Fibroblast of skin of abdomen (primary cell): ENCODE measurements at places on chromosomes 7 and 10.
A peak's percentile ranks its signal among the peaks of the same experiment; 100 is the strongest.

DNA sequence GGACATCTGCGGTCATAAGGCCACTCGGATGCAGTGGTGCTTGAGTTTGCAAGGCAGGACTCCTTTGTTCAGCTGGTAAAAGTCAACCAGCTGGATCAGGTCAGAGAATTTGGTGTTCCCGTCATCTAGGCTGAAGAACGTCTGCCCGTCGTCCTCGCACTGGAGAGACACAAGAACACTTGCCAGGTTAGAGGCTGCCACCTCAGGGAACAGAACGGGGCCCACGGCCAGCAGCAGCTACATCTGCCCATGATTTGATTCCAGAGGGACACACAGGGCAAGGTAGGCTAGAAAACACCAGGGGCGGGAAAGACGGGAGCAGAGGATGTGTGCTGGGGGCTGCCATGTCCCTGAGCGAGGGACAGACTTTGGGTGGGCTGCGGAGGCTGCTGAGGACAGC, 27.7 kb upstream of the DDC start:
- no peak for DNase-seq

DNA sequence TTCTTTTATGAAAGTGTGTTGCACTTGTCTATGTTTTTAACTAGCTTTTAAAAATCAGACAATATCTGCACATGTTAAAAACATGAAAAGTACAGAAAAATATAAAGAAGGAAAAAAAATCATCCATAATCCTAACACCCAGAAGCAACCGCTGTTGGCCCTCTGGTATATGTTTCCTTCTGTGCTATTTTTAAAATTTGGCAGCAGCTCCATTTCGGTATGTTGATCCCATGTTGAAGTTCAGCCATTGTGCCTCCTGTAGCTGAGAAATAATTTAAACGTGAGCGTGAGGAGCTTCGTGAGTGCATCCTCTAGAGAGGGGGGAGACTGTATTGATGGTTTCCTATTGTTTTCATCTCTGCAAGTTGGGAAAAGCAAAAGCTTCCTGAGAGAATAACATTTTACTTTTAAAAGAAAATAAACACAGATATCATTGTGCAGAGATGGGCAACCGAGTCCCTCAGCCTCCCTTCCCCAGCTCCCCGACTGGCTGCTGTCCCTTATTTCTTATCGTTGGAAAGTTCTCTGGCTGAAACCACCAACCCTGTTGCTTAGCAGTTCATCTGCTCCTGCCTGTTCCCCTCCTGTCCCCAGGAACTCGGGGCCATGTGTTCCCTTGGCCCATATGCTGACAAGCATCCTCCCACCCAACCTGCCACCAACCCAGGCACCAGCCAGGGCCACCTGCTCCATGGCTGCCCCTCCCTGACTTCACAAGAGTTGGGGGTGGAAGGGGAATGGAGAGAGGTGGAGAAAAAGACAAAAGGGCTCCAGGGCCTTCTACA, 499.1 kb upstream of the PODXL start:
- no peak for DNase-seq

GRCh38 chr7:87797798-87798403, 78.3 kb downstream of the SLC25A40 start:
- DNase-seq, result peak; percentile 34

- no peak for DNase-seq
Measured at GRCh38 chr10:54108961-54109360, 692.1 kb downstream of the PCDH15 start.

GRCh38 chr10:114930320-114930719, 7.7 kb upstream of the TRUB1 start:
- DNase-seq, result peak; percentile 76

DNA sequence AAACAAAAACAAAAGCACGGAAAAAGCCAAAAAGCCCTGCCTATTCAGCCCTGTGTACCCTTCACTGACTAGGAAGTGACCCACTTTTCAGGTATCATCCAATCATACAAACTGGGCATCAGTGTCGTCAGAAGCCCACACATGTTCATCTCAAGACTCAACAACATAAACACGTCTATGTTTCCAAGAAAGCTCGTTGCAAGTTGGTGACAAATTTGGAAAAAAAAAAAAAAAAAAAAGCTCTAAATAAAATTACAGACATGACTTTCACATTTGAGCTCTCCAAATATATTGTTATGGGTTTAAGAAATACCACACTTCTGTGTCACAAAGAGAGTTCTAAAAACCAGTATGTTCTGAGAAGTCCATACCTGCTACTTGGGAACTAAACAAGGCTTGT, 204.7 kb upstream of the KLF14 start:
- DNase-seq, result no peak

GRCh38 chr7:112266595-112267270, 60.2 kb downstream of the ZNF277 start:
- peak; percentile 54 for DNase-seq

DNA sequence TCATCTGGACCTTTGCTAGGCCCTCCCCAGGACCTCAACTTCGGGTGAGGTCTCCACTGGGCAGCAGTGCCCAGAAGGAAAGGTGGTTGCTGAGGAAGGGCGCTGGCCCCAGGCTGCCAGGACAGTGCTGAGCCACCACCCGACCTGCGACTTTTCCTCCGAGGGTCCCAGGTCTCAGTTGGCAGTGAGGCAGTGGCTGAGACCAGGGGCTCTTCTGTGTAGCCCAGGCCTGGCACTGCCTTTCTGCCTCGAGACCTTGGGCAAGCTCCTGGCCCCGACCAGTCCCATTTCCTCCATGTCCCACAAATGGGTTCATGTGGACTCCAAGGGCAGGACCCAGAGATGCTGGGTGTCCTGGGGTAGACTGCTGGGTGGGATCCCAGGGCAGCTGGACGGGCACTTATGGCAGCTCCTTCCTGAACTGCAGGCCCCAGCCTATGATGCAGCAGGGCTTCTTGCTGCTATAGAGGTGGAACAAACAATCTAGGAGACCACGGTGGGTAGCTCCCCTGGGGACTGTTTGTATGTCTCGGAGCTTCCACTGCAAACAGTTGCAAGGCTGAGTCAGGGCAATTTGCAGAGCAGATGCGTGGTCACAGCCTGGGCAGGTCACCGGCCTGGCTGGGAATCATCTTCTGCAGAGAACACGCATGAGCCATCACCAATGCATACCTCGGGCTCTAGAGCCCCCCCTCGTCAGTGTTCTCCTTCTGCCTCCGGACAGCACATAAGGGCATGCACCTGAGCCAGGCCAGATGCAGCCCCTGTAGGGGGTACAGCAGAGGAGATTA, 17.9 kb upstream of the LRRC18 start:
- no peak for DNase-seq

GRCh38 chr10:17147884-17148489, 18.4 kb upstream of the CUBN start:
- peak; percentile 15 for DNase-seq

DNA sequence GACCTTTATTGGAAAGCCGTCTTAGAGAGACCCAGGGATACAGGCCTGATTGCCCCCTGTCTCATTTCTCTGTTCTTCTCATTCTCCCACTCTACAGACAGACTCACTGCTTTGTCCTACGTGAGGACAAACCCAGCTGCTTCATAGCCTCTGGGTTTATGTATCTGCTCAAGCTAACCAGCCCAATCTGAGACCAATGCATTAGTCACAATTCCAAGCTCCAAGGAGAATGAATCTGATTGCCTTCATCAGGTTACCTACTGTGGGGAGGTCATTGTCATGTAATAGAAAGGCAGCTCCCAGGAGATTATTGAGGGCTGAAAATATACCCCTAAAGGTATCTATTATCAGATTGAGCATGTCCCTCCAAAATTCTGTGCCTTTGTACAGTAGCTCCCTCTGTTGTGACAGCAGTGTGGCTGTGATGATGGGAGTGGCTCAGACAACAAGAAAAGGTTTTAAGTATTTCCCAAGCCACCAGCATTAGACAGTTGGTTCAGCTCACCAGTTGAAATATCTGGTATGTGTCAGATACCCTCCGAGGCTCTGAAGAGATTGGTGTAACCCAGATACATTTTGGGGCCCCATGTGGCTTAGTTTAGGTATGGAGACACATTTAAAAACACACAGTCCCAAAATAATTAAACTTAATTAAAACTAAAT, 123.1 kb upstream of the EEPD1 start:
- DNase-seq, result no peak

DNA sequence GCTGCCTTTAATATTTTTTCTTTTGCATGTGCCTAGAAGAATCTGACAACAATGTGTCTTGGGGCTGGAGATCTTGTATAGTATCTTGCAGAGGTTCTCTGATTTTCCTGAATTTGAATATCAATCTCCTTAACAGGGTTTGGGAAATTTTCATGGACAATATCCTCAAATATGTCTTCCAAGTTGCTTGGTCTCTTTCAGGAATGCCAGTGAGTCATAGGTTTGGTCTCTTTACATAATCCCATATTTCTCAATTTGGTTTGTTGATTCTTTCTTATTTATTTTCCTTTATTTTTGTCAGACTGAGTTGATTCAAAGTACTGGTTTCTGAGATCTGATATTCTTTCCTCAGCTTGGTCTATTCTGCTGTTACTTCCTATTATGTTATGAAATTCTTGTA, 208.7 kb upstream of the GLI3 start:
- DNase-seq, result peak; percentile 37

DNA sequence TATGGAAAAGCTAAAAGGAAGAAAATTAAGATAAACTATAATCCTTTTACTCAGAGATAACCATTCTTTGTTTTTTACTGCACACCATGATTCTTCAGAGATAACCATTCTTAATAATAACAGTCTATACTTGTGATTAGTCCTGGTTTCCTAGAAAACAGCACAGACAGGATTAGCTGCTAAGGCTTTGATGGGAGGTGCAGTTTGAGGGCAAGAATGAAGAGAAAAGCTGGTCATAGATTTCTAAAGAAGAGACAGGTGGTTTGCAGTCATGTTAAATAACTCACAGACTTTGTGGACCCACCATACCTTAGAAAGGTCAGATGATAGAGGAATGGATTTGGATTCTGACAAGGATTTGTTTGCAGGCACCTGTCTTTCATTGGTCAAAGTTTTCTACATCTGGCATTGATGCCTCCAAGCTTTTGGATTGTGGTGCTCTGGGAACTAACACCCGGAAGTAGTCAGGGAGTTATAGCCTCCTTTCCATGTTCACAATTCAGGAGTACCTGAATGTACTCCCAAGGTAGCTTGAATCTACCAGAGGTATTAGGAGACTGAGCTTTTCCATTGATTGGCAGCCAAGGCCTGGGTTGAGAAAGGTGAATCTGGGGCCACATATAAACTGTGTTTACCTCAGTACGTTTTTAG, 3.7 kb downstream of the SMC3 start:
- DNase-seq, result no peak

GRCh38 chr7:158001621-158002320, 585.9 kb downstream of the PTPRN2 start:
- no peak for DNase-seq

DNA sequence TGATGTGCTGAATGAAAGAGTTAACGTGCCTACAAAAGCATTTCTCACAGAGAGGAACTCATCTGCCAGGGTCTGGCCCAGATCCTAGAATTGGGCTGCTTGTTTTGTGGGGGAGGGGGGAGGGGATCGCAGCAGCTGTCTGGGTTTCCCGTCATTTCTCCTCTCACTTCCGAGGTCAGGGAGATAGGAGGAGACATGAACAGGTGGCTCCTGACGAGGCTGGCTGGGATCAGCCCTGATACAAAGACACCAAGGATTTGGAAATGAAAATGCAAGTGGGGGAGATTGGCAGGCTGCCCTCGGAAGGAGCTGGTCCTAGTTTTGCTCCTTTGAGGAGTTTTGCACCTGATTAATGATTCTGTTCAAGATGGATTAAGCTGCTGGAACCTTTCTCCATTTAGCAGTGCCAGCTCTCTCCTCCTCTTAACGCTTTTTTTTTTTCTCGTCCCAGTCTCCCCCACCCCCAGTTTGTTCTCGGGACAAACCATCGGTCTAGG, 86.8 kb upstream of the KMT2C start:
- DNase-seq, result peak; percentile 29

DNA sequence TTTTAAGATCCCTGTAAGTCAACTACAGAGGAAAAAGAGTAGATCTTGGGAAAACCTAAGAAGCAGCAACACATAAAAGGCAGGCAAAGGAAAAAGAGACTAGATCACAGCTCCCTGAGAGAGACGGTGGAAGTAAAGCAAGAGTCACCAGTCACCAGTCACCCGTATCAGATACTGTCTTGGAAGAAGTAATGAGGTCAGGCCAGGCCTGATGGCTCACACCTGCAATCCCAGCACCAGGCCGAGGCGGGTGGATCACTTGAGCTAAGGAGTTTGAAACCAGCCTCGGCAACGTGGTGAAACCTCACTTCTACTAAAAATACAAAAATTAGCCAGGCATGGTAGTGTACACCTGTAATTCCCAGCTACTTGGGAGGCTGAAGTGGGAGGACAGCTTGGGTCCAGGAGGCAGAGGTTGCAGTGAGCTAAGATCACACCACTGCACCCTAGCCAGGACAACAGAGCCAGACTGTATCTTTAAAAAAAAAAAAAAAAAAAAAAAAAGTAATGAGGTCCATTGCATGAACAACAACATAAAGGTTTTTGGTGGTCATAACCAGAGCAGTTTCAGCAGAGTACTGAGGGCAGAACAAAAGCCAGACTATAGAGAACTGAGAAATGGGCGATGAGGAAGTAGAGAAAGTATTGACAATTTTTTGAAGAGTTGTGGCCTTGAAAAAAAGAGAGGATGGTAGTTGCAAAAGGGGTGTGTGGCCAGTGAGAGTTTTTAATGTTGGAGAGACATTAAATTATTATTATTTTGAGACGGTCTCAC, 16.9 kb downstream of the ZNF713 start:
- DNase-seq, result no peak

DNA sequence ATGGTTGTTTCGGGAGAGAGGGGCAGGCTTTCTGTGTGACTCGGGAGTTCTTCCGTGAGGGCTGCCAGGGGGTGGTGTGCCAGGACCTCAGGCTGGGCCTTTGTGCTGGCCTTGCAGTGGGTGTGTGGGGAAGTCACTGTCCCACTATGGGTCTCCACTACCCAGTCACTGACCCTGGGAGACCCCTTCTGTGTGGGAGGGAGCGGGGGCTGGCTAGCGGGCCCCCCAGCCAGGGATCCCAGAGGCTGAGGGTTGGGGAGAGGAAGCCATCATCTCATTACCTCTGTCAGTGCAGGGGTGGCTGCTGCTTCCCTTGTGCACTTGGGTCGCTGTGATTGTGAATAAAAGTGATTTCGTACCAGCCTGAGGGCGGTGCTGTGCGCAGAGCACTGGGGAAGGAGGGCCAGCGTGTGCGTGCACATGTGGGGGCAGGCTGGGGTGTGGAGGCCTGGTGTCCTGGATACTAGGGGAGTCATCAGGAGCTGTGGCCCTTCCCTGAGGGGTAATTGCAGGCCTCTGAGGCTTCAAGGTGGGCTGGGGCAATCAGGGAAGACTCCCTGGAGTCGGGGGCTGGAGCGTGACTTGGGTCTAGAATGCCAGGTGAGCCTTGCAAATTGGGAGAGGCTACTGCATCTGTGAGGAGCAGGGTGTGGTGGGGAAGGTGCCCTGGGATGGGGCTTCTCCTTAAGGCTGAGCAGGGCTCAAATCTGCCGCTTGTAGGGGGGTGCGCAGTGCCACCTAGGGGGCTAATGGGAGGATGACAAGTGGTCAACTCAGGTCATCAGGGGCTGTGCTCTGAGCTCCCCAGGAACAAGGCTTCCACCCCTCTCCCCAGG, 98.9 kb downstream of the NEURL1 start:
- DNase-seq, result peak; percentile 26
